ENCODE measurements at places on chromosomes 11 and 22.

- peak; percentile 97 for DNase-seq
Measured at GRCh38 chr11:15673408-15673831, 558.7 kb downstream of the INSC start.

DNA sequence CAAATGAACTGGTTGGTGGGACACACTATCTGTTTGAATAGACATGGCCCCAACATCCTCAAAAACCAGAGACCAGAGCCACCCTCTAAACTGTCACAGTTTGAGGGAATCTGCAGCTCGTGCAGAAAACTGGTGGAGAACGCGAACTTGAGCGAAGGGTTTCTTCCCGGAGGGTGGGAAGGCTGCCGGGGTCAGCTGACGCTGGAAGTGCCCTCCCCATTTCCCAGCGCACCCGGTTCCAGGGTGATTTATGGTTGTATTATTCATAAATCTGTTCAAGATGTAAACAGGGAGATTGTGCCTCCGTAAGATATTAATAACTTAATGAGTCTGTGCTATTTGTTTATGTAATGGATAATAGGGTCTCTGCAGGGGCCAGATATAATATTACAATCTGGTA is 1396.7 kb downstream of the BRD1 start:
- DNase-seq: no peak

GRCh38 chr22:24175160-24175808 is 6.0 kb upstream of the SUSD2 start:
- no peak for DNase-seq

GRCh38 chr22:42685941-42686653 is 34.6 kb downstream of the A4GALT start:
- DNase-seq: peak; percentile 58

DNA sequence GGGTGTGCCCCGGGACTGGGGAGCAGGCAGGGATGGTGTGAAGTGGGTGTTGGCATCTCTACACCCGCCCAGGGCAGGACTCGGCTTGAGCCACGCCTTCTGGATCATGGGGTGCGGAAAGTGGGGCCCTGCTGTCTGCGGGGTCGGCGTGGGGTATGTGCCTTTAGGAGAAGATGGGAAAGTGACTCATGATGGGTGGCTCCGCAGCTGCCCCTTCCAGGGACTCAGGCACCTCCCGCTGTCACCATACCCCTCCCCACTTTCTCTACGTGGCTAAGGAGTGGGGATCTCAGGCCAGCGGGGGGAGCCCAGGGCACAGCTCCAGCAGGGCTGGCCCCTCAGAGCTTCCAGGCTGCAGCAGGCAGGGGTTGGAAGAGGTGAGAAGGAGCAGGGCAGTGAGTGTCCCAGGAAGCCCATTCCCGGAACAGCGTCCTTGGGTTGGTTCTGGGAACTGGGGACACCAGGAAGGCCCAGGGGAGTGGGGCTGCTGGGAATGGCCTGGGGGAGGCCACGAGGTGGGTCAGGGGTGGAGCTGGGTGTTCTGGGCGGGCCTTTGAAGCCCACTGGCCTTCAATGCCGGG is 102.9 kb upstream of the FGF3 start:
- no peak for DNase-seq

GRCh38 chr11:64915376-64915887 is 1.6 kb downstream of the ATG2A start:
- no peak for DNase-seq

DNA sequence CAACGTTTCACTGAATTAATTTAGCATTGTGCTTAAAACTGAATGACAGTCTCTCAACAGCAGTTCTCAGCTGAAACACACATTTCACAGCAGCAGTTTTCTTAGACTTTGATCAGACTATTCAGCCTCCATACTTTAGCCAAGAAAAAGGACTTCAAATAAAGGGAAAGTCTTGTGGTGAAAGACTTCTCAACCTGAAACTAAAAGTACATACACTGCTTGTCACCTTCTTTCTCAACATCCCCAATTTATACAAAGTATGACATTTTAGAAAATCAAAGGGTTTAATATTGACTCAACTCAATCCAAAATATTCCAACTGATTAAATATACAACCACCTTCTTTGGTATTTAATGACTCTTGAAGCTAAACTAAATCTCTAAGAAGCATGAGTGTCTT is 419.0 kb downstream of the LRRC4C start:
- no peak for DNase-seq

- no peak for DNase-seq
Measured at GRCh38 chr11:114060392-114061047, 1.0 kb downstream of the ZBTB16 start.

DNA sequence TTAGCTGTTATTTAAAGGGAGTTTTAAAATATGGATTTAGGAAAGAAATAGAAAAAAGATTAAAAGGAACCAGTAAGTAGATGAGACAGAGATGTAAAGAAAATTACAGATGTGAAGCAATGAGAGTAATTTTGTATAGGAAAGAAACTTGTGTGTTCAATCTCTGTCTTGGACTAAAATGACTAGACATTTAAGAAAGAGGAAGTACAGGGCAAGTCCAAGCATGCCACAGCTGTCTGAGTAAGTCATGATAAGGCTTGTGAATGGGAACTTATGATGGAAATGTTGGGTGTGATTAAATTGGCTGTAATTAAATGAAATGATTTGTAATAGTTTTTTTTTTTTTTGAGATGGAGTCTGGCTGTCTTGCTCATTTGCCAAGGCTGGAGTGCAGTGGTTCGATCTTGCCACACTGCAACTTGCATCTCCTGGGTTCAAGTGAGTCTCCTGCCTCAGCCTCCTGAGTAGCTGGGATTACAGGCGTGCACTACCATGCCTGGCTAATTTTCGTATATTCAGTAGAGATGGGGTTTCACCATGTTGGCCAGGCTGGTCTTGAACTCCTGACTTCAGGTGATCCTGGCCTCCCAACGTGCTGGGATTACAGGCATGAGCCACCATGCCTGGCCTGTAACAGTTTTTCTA is 5.9 kb upstream of the ACY3 start:
- no peak for DNase-seq

- no peak for DNase-seq
Measured at GRCh38 chr11:101466352-101466751, 117.5 kb downstream of the TRPC6 start.

GRCh38 chr11:112962579-112963367 is 1.6 kb downstream of the NCAM1 start:
- DNase-seq: peak; percentile 85

DNA sequence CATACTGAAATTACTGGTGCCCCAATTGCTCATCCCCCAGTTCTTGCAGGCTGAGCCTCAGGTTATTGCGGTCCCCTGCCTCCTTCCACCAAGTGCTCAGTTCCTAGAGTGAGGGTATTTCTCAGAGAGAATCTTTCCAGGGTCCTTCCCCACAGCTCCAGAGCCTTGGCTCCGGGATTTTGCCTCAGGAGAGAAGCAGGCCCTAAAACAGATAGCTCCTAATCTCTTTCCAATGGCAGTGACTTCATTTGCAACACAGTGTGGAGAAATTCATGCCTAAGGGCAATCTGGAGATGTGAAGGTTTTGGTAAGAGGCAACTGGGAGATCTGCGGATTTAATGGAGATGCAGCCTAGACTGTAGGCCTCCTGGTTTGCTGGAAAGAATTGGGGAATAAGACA is 2.9 kb downstream of the NF2 start:
- no peak for DNase-seq
